ENCODE measurements at places on chromosomes 7 and 10.

DNA sequence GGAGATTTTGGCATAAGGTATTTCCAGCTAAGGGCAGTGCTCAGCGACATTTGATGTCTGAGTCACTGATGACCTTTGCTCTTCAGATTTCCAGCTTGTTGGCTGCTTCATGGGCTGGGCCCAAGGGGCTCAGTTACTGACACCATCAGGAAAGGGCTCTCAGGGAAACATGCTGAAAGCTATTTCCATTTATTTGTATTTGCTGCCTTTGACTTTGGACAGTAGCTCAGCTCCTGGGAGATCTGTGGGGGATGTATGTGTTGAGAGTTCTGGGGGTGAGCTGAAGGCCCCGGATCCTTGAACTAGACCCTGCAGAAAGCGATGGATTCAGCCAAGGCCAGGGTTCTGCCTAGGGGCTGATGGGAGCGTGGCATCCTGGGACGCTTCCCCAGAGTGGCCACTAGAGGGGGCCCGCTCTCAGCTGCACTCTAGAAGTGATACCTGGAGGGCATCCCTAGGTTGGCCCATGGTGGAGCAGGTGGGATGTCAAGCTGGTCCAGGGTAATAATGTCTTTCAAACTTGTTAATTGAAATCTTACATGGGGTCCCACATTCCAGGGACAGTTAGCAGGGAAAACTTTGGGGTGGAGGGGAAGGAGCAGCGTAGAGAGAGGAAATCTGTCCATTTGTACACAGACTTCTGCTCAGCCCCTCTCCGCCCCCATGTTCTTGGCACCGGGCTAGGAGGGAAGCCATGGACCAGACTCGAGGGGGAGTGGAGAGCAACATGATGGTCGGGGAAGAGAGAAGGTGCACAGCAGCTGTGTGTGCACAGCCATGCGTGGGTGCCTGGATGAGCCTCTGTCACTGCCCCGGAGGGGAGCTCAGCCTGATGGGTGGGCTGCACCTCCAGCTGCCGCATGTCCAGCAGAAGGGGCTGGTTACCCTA lies 3.0 kb upstream of the BTBD16 start:
- DNase-seq = peak; percentile 28

DNA sequence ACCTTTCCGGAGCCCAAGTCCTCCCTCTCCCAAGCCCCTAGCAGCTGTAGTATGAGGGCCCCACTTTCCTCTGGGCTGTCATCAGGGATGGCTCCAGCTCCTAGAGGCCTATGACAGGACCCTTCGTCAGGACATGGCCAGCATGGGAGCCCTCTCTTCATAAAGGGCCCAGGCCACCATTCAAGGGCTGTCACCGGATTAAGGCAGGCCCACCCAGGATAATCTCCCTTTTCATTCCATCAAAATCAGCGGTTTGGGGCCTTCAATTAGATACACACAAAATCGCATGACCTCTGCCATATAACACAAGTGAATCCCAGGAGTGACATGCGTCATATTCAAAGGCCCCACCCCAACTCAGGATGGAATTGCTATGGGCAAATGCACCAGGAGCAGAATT lies 12.2 kb upstream of the GDF10 start:
- DNase-seq = no peak

DNA sequence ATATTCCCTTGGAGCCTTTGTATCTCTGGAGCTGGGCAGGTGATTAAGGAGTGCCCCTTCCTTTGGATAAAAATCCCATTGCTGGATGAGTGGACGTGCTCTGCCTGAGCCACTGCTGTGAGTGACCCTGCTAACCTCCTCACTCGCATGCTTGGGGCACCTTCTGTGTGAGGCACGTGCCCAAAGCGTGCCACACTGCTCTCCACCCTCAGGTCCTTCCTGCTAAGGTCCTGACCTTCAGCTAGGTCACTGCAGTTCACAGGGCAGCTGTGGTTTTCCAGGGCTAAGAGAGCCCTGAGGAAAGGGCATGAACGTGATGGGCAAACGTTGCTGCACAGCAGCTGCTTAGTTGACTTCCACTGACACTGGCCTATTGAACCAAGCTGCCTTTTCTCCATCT lies 204.4 kb upstream of the COBL start:
- DNase-seq = no peak

DNA sequence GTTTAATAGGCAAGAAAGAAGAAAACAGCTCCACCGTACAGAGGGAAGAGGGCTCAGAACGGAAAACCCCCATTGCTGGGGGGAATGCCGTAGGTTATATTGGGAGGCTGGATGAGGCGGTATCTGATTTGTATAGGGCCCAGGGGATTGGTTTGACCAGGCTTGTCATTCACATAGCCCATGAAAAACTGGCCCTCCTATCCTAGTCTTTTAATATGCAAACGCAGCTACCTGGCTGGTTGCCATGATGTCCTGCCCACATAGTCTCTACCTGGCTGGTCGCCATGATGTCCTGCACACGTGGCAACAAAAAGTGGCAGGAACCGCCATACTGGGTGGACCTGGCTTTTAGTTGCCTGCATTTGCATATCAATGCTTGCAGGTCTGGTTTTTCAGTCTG lies 84.7 kb downstream of the AUTS2 start:
- no peak for DNase-seq

DNA sequence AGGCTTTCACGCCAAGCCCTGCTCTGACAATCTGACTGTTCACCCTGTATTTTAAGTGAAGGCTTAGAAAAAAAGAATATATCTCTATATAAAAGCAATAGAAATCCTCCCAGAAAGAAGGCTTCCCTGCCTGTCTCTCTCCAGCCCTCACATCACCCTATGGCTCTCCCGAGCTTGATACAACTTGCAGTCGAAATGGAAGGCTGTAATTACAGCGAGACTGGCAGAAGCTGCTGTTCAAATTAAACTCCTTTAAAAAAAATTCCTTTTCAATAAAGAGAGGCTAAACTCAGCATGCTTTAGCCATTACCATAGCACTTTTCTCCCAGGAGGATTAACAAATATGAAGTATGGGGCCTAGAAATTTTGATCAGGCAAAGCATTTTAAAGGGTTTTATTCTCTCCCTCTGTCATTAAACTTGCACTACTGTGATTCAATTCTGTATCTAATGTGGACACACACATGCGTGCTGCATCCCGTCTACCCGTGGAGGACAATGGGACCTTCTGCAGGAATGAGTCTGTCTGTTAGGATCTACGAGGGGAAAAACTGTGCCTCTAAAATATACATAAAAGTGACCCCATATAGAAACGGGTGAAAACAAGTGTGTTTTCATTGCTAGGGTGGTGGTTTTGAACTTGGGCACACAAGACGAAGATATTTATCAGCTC lies 223.8 kb downstream of the USP6NL start:
- no peak for DNase-seq
